ENCODE measurements at places on chromosomes 6 and 20.

GRCh38 chr20:62652041-62652893 is 10.0 kb downstream of the SLCO4A1 start:
- peak; percentile 47 for DNase-seq

- no peak for DNase-seq
These were observed 93.3 kb downstream of the SNX5 start for GRCh38 chr20:17875106-17875980.

DNA sequence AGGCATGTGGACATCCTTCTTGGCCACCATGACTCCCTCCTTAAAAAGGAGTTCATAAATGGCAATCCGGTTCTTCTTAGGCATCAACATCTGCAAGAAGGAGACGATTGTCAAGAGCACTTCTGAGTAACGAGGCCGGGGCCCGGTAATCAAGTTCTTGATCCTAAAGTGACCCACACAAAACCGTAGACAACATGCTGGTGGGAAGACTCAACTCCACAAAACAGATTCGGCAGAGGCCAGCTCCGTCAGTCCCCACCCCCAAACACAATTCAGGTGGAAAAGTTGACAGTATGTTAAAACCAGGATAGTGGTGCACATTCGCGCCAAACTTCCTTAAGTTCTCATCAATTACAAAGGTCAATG is 754 bp downstream of the RPS10 start:
- no peak for DNase-seq

- DNase-seq: no peak
These were observed 26.4 kb upstream of the MCM3 start for GRCh38 chr6:52310932-52311331.

GRCh38 chr6:33897189-33897780 is 93.5 kb upstream of the MLN start:
- no peak for DNase-seq

- no peak for DNase-seq
These were observed 41.7 kb downstream of the RIOK1 start for GRCh38 chr6:7431313-7431673.

- DNase-seq: no peak
These were observed 363.0 kb upstream of the SOX4 start for GRCh38 chr6:21230536-21230935.

DNA sequence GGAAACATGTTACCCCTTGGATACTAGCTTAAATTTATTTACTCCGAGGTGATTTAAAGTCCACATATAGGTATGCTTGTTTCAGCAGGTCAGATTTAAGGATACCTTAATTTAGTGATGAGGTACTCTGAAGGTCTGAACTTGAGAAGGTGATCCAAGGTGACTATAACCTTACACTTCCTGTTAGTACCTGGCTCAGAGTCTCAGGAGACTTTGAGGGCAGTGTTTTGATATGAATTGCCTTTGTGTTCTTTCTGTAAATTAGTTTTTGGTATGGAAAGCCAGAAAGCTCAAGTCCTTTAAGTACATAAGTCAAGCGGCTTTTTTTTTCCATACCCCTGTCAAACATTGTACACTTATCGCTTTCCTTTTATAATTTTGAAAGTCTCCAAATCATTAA is 489.0 kb downstream of the CDKAL1 start:
- no peak for DNase-seq

DNA sequence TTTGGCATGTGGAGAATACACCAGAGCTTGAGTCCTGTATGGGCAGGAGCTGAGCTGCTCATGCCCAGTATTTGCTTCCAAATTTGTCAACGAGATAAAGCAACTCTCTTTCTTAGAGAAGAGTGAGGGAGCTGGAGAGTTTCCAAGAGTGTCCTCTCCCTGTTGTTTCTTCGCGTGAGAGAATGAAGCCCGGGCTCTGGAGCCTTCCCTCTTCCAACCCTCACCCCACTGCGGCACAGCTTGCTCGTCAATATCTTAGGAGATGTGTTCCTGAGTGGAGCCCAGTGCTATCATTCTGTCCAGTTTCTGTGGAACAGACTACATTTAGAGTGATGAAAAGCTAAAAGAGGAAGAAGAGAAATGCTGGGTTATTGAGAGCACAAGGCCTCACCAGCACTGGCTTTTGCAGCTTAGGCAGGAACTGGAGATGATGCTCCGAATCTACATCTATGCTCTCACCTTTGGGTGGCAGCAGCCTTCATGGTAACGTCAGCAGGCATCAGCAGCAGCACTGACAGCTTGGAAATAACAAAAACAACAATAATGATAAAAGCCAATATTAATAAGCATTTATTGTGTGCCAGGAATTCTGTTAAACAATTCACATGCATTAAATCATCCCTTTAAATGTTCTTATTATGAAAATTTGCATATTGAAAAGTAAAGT is 66.5 kb upstream of the TFB1M start:
- no peak for DNase-seq

- peak; percentile 15 for DNase-seq
These were observed 34.7 kb upstream of the FKBP1A start for GRCh38 chr20:1427457-1428054.

DNA sequence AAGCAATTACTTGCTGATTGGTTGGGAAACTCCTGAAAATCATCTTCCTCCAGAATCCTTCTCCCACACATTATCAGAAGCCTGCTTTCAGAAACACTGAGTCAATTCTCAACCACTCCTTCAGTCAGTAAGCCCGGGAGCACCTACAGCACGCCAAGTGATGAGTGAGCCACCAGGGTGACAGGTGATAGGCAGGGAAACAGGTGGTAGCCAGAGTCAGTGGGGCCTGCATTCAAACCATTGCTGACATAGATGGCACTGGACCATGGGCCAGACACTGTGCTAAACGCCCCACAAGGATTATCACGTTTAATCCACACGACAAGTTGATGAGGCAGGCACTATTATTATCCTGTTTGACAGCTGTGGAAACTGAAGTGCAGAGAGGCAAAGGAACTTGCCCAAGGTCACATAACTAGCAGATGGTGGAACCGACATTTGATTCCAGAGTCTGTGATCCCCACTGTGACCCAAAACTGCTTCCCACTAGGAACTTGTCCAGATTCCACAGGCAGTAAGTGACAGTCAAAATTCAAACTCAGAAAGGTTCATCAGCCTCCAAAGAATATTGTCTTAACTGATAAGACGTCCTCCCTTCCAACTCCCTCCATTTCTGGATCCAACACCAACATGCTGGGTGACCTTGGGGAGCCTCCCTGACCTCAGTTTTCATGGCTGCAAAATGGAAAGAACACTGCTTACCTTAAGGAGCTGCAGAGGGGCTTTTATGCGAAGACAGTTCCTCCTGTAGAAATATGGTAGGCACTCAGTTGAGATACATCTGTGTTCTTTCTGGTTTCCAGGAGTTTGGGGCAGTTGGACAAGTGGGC is 23.9 kb upstream of the TOP1 start:
- DNase-seq: no peak

DNA sequence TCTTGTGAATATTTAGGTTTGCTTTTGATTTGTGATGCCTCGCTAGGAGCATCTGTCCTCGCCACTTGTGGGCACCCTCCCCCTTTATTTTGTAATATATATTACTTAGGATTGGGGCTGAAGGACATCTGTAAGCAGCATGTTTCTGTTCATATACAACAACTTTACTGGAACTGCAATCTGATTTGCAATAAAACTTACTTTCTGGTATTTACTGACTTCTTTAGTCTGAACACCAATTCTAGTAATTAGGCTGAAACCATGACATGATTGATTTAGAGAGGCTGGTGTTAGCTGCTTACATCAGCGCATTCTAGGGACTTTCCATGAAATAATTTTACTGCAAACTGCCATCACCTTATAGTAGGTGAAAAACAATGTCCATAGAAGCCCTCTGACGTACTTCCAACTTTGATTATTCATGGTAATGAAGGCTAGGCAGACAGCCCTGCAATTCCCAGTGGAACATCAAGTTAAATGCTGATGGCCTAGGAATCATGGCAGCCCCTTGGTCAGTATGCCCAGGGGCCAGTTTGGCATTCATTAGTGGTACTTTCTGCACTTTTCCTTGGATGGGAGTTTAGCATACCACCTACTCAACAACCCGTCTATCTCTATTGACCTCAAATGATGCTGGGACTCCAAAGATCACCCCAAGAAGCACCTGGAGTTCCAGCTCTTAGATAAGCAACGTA is 132.9 kb upstream of the MCHR2 start:
- no peak for DNase-seq

- DNase-seq: no peak
These were observed 71.5 kb downstream of the BTBD3 start for GRCh38 chr20:11989018-11989771.

- DNase-seq: no peak
These were observed 45.6 kb upstream of the ARFGEF2 start for GRCh38 chr20:48875914-48876240.

DNA sequence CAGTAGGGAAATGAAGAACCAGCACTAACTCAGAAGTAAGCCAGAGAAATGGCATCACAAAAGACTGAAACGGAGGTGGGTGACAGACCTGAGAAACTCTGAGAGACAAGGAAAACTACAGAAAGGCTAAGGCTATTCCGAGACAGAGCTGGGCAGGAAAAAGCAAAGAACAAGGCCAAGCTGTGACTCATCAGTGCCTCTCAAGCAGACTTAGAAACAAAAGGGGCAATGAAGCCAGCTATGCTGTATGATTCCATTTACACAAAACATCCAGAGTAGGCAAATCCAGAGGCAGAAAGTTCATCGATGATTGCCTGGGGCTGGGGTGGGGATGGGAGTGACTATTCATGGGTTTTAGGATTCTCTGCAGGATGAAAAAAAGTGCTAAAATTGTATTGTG is 50.0 kb downstream of the SLC23A2 start:
- no peak for DNase-seq

DNA sequence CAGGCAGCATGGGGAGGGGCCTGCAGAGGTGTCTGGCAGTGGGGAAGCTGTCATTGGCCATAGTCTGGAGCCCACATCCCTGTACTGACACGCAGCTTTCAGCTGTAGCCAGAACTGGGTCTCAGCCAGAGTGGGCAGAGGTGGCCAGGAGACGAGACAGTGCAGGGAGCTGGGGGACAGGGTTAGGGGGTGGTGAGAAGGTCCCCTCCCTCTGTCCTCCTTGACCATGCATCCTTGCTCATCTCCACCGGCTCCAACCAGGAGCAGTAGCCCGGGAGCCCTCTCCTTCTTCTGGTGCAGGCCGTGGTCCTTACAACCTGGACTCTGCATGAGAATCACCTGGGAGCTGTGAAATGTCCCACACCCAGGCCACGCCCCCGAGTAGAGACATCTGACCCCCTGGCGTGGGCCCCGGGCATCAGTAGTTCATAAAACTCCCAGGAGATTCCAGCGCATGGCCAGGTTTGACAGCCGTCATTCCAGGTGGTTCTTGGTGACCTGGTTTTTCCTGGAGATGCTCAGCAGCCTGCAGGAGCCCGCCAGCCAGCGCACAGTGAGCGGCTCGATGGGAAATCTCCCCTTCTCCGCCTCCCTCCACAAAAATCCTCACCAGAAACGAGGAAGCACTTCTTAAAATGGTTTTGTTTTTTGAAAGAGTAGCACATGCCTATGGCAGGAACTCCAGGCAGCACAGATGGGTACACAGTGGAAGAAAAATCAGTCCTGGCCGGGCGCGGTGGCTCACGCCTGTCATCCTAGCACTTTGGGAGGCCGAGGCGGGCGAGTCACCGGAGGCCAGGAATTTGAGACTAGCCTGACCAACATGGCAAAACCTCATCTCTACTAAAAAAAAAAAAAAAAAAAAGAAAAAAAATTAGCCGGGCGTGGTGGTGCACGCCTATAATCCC is 56.2 kb downstream of the ADNP start:
- DNase-seq: no peak

GRCh38 chr6:157209865-157210530 is 113.3 kb downstream of the TMEM242 start:
- no peak for DNase-seq

DNA sequence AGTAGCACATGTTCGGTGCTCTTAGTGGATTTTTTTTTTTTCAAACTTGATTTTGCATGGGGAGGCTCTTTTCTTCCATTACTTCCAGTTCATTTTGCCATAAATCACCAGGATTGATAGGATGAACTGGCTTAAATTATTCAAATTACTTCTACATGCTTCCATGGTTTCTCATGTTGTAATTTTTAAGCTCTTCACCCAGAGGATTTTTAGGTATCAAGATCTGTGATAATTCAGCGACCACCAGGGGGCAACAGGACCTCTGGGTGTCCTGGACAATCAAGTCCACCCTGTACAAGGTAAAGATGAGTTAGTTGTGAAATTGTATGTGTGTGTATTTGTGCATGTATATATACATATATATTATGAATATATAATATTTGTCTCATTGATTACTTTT is 4.2 kb upstream of the EPHA7 start:
- peak; percentile 49 for DNase-seq

- no peak for DNase-seq
These were observed 34.8 kb downstream of the NR2E1 start for GRCh38 chr6:108200631-108201030.

- no peak for DNase-seq
These were observed 59.1 kb upstream of the BHLHE23 start for GRCh38 chr20:63065911-63066310.

DNA sequence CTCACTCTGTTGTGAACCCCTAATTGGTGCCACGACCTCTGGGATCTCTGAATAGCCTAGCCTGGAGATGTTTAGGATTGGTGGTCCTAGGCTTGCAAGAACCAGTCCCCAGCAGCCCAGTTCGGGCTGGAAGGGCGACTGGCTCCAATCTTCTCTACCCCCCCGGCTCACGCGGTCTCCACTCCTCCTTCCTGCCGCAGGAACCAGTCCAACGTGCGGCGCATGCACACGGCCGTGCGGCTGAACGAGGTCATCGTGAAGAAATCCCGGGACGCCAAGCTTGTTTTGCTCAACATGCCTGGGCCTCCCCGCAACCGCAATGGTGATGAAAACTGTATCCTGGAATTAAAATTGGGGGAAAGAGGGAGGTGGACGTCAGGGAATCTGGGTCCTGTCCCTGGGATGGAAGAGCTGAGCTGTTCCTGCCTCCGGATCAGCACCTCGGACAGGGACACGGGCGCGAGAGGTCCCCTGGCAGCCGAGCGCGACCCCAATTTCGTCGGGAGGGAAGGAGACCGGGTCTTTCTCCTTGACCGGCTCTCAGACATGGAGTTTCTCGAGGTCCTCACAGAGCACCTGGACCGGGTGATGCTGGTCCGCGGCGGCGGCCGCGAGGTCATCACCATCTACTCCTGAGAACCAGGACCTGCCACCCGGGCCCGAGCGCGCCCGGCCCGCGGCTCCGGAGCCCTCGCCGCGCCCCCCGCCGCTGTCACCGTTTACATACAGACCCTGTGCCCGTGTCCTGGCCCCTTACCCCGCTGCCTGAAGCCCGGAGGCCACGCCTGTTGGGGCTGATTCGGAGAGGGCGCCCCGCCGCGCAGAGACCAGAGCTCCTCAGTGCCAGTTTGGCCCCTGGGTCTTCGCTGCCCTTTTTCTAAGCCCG is 28.2 kb downstream of the SLC12A5 start:
- no peak for DNase-seq

GRCh38 chr20:48805286-48805685 is 22.5 kb downstream of the PREX1 start:
- no peak for DNase-seq

DNA sequence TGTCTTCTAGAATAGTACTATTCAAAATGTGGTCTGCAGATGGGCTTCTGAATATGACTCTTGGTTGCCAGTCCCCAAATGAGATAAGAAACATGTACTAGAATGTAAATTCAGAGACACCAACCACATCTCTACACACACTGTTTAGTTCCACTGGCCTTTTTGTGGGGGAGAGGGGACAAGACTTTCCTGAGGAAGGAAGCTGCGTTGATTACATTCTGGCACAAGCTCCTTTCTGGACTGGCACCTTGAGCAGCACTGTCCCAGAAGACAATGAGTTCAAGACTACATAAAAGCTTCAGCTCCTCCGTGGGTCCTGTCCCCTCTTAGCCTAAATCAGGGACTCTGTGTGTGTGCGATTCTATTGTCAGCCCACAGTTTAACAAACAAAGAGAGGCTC is 6.9 kb upstream of the IYD start:
- no peak for DNase-seq

- DNase-seq: no peak
These were observed 339.9 kb downstream of the RNGTT start for GRCh38 chr6:88623531-88623930.

Data from hematopoietic multipotent progenitor cell treated with erythropoietin and hydrocortisone succinate and interleukin-3 and kit ligand, for 8 days (in vitro differentiated cells).